ENCODE measurements at places on chromosomes 2 and 18.

DNA sequence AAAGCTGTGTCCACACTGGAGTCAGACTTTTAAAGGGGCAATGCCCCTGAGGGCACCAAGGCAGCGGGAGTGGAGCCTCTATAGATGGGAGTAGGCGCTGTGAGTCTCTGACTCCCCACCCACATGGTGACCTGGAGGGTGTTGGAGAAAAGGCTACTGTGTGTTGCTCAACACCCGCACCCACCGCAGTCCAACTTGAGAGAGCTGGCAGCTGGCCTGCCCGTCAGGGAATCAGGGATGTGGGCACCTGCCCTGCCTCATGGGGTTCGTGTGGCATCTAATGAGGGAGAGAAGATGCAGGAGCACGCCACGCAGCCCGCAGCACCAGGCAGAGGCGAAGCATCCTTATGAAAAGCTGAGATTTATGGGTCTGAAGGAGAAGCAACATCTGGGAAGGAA is 84.2 kb downstream of the KLHL29 start:
- DNase-seq: no peak

DNA sequence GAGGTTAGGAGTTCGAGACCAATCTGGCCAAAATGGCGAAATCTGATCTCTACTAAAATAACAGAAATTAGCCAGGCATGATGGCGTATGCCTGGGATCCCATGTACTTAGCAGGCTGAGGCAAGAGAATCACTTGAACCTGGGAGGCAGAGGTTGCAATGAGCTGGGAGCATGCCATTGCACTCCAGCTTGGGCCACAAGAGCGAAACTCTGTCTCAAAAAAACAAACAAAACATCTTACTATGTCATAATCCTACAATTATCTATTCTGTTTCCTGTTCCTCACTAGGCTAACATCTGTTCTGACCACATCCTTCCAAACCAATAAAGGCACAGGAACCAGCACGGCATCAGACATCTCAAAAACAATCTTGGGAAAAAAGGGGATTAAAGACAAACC is 361.8 kb upstream of the UBE2E3 start:
- no peak for DNase-seq

- no peak for DNase-seq
Observed at GRCh38 chr2:200026332-200027230, 71.2 kb downstream of the MAIP1 start.

DNA sequence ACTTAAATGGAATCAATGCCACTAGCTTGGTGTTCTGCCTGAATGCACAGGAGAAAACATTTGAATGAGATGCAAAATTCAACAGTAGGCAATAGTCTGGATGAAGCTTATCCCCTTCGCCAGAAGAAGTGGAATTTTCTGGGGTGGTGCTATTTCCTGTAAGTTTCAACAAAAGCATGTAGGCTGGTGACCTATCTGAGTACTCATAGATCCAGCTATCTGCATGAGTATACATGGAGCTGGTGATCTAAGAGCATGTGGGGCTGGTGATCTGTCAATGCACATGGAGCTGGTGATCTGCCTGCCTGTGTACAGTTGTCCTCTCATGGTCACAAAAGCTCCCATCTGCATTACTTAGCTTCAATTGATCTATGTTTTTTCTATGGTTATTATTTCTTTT is 71.2 kb downstream of the SLC9A4 start:
- no peak for DNase-seq

DNA sequence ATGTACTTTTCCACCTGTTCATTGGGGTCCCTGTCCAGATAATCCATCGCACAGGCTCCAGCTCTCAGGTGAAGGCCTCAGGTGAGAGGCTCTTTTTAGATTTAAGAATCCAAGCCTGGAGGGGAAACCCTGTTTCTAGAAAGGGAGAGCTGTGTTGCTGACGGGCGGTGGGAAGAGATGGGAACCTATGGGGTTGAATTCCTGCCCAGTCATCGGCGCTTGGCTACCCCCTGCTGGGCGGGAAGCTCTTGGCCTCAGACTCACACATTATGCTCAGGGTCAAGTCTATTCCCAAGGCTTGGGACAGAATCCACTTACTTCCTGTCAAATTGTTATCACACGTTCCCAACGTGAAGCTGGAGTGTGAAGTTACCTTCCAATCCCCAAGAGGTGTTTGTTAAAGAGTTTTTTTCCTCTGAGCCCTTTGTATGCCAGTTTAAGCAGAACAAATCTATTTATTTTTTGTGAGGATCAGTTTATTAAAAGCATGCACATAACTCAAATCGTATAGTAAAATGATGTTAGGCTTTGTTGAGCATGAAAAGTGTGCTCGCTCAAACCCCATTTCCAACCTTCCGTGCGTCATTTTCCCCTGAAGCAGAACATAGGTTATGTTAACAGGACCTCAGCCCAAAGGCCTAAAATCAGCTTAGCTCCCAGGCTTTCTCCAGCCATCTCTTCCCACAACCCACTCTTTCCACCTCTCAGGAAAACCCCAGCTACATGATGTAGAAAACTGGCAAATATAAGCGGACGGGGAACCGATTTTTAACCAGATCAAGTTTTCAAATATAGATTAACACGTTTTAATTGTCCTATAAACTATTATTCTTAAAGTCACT is 181.7 kb upstream of the ETAA1 start:
- no peak for DNase-seq

DNA sequence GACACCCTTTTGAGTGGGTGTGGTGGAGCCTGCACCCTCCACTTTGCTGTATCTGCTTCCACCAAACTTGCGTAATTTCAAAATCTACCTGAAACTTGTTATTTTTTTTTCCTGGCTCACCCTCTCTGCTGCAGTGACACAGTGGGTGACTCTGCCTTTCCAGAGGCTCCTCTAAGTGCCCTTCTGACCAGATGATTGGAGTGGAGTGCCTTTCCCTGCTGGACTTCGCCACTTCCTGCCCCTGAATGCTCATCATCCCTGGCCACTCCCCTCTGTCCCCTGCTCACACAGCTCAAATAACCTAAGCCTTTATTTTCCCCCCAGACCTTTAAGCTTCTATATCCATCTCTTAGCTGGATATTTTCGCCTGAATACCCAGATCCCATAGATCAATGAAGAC is 777.5 kb upstream of the ID2 start:
- DNase-seq: no peak

DNA sequence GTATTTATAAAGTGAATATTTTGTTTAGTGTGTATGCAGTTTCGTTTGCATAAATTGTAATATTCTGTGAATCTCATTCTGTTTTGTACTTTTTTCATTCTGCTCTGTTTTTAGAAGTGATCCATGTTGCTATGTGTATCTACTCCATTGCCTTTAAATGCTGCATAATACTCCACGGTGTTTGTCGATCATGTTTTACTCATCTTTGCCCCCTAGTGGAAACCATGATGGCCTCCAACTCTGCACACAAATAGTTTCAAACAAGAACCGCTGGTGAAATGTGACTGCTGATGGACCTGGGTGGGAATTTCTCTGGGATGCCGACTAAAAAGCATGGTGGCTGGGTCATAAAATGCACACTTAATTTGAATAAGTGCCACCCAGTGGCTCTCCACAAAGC is 32.0 kb upstream of the SKOR2 start:
- no peak for DNase-seq

GRCh38 chr2:199770716-199771115 is 80.3 kb downstream of the FTCDNL1 start:
- DNase-seq: no peak

- DNase-seq: no peak
Observed at GRCh38 chr2:98637401-98638147, 29.2 kb downstream of the UNC50 start.

DNA sequence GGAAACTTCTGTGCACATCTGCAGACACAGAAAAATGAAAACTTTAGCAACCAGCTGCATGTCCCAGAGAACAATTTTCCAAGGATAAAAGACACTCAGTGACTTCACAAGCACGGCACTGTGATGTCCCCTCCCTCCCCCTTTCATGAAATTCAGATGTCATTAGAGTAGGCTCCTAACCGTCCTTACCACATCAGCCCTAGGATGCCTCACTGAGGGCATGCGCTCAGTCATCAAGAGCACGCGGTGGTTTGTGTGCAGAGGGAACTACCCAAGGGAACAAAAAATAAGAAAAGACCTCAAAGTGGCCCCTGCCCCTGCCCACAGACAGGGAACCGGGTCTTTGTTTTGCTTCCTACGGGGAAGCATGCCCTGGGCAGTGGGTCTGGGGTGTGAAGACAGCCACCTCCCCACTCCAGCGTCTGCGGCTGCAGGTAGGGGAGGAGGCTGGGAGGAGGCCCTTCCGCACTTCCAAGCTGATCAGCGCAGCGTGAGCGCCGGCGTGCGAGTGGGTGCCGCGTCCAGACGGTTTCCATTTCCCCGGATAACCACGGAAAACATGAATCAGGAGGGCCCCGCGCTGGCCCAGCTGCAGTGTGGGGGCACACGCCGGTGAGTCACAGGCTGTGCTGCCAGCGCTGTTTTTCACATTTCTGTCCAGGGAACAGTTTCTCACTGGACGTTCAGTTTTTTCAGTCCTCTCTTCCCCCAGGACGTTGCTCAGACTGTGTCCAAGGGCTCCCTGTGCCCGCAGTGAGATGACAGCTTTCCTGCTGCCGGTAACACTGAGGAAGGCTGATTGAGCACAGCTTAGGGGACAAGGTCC is 70.6 kb downstream of the COPS8 start:
- no peak for DNase-seq

- DNase-seq: no peak
Observed at GRCh38 chr18:46141199-46141598, 37.0 kb downstream of the HAUS1 start.

GRCh38 chr18:63936932-63937393 is 12.1 kb upstream of the HMSD start:
- no peak for DNase-seq

- no peak for DNase-seq
Observed at GRCh38 chr2:199524689-199525574, 67.2 kb upstream of the SATB2 start.

GRCh38 chr2:110933420-110933819 is 187.3 kb upstream of the BCL2L11 start:
- DNase-seq: no peak

- DNase-seq: no peak
Observed at GRCh38 chr2:193583638-193584400, 1389.1 kb upstream of the TMEFF2 start.

DNA sequence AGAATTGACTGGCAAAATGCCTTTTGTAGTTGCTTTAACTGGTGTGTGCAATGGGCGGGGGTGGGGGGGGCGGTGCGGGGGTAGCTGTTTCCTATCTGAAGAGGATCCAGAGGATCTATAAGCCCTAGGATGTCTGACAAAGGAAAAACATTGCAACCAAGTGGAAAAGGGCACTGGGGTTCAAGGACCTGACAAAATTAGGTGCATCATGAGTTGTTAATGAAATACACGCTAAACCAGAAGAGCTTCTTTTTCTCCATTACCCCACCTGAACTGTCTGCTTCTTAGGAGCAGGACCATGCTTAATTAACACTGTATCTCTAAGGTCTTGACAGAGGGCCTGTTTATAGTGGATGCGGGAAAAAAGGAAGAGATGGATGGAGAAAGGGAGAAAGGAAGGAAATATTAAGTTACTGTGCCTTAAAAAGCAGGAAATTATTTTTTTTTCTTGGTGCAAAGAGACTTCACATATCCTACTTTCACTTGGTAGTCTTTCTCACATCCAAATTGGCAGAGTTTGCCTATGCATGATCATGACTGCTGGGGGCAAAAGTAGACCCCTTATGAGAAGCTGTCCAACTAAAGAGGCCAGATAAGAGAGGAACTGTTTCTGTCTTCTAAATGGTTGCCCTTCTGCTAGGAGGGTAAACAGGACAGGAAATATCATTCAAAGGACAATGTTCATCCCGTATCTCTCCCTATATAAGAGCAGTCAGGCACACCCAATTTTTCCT is 4.6 kb downstream of the RND3 start:
- DNase-seq: no peak

DNA sequence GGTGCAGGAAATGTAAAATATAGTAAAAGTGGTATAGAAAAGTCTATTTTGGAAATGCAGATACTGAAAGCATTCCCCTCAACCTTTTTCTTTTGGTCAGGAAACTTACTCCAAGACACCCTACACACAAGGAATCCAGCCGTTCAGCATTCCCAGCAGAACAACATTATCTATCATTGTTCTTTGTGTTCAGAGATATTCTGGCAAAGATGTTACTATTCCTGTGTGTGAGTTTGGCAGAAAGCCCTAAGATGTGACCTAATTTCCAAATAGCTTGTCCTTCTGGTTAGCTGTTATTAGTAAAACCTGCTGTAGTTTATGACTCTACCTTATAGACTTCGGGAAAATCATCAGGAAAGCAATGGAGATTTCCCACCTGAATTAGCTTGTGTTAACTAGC is 78.1 kb upstream of the PELI1 start:
- DNase-seq: no peak

GRCh38 chr18:77052983-77053309 is 79.6 kb downstream of the MBP start:
- no peak for DNase-seq

DNA sequence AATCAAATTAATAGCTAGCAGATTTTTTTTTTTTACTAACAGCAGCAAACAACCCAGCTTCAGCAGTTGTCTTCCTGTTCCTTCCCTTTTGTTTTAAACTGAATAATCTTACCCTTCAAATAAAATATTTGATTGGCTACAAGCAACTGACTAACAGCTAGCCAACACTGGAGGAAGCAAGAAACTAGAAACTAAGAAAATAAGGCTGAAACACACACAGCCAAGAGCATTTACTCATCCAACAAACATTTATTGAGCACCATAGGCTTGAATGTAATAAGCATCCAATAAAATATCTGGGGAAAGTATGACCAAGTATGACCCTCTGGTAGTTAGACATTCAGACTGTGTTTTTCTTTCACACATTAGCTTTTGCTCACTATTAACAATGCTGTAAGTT is 189.2 kb downstream of the CD226 start:
- no peak for DNase-seq
